Type B pancreatic cell (in vitro differentiated cells): ENCODE measurements at places on chromosomes 13 and 19.

DNA sequence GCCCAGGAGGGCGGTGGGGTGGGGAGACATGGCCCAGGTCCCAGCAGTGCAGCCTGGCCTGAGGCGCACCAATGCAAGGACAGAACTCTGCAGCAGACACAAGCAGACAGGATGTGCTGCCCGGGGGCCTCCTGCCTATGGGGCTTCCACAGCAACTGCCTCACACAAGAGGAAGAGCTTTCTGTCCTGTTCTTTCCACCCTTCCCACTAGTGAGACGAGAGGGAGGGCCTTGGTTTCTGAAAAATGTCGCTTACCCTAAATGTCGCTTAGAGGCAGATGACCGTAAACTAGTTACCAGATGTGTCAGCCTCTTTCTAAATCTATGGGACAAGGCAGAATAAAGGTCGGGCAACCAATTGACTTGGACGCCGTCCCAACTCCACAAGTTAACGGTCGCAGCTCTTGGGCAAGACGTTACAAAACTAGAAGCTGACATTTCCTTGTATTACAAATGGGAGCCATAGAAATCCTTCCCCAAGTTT, at the start of gene LAIR1:
Gene LAIR1, minus strand, starts transcription at position 157 of the 483 bp plus-strand sequence. Its CDS starts 127 bp downstream, at position 30.
- no peak within 1 kb of the TSS for H3K27ac ChIP-seq
- H3K4me3 ChIP-seq = no peak within 1 kb of the TSS
- no peaks in the 10 kb centered on the region for H3K4me1 ChIP-seq
- H3K27me3 ChIP-seq = peaks cover 9% of the 10 kb centered on the region

GRCh38 chr19:5789886-5790558, 941 bp downstream of the DUS3L start:
- H3K4me3 ChIP-seq = peak overlapping the region; percentile 100
- no peak for DNase-seq
- H3K4me1 ChIP-seq = peaks cover 10% of the 10 kb centered on the region
- peak overlapping the region; percentile 100 for H3K27ac ChIP-seq

DNA sequence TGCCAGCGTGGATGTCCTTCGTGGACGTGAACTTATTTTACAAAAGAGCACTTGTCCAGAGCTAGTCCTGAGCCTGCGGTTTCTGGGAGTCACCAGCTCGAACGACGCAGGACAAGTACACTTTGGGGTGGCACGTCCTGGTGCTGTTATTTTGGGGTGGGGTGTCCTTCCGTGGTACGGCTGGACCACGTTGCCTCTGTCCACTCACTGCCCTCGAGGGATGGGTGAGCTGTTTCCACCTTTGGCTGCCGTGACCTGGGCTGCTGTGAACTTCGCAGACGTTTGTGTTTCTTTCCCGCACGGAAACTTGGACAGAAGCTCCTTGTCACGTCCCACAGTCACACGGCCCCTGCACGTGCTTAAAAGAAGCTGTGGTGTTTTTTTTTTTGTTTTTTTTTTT, 11.0 kb downstream of the GZMM start:
- H3K4me3 ChIP-seq = no peak overlapping the region
- no peak overlapping the region for H3K27ac ChIP-seq
- H3K4me1 ChIP-seq = no peaks in the 10 kb centered on the region
- H3K36me3 ChIP-seq = no peaks in the 10 kb centered on the region
- DNase-seq = no peak

DNA sequence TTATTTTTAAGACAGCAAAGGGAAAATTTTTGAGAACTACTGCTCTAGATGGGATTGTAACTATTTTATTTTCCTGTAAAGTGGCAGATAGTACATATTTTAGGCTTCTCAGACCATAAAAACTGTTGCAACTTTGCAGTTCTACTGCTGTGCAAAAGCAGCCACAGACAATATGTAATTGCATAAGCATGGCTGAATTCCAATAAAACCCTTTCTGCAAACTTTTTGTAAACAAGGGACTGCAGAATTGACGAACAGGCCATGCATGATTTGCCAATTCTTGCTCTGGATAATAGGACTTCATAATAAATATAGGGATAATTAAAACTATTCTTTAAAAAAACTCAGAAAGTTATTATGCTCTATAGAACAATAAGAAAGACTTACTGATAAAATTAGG, 149.1 kb downstream of the SLITRK5 start:
- H3K27me3 ChIP-seq = no peaks in the 10 kb centered on the region
- H3K36me3 ChIP-seq = no peaks in the 10 kb centered on the region
- H3K4me3 ChIP-seq = no peak overlapping the region
- DNase-seq = no peak

DNA sequence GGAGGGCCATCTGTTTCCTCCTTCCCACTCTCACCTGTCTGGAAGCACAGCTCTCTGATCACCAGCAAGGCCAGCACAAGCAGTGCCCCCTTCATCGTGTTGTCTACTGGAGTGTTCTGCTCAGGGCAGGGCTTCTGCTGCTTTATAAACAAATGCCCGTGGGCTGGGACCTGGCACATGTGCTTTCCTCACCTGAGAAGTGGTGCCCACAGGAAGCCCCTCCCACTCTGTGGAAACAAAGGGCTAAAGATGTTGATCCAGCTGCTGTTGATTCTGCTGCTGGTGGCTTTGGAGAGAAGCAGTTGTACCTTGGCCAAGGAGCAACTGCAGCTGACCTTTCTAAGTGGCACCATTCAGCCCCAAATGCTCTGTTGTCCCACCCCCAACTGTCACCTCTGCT, 26.4 kb upstream of the ZNF181 start:
- H3K4me3 ChIP-seq = no peak overlapping the region
- H3K27ac ChIP-seq = no peak overlapping the region
- H3K4me1 ChIP-seq = no peaks in the 10 kb centered on the region
- no peaks in the 10 kb centered on the region for H3K36me3 ChIP-seq
- no peak for DNase-seq
- H3K27me3 ChIP-seq = peaks cover 16% of the 10 kb centered on the region

DNA sequence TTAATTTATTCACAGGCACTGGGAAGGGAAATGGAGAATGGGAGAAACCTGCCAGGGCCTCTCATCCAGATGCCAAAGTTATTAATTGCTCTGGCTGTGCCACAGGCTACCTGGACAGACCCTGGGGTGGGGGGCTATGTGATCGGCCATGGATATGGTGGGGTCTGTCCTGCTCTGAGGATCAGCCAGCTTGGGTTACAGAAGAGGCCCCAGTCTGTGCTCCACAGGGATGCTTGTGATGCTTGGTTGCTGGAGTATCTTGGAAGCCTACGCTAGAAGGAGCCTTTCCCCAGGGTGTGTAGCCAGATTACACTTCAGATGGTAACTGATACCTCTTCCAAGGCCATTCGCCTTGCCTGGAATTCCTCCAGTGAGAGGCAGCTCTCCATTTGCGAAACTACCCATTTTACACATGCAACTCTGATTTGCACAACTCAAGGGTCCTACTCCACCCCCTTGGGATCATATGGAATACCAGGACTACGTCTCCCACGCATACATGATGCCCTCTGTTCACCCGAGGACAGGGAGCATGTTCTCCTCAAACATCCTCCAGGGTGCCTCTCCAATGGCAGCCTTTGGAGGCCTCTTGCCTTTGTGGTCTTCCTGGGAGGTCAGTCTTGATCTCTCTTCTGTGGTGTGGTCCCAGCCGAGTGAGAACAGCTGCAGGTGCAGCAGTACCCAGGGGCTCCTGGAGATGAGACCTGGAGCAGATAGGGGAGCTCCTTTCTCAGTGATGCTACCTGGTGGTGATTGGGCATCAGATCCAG, 186.6 kb upstream of the TSHZ3 start:
- H3K4me1 ChIP-seq = peaks cover 16% of the 10 kb centered on the region
- peaks cover 25% of the 10 kb centered on the region for H3K27me3 ChIP-seq
- H3K4me3 ChIP-seq = no peak overlapping the region
- DNase-seq = peak; percentile 44
- H3K27ac ChIP-seq = no peak overlapping the region

- H3K4me1 ChIP-seq = peaks cover 15% of the 10 kb centered on the region
- H3K36me3 ChIP-seq = no peaks in the 10 kb centered on the region
- DNase-seq = no peak
- no peaks in the 10 kb centered on the region for H3K27me3 ChIP-seq
- H3K27ac ChIP-seq = no peak overlapping the region
These were observed 830.9 kb upstream of the PCDH20 start for GRCh38 chr13:62246581-62246980.

GRCh38 chr19:37963190-37963936, 56.4 kb downstream of the SIPA1L3 start:
- peaks cover 3% of the 10 kb centered on the region for H3K36me3 ChIP-seq
- DNase-seq = no peak
- no peaks in the 10 kb centered on the region for H3K27me3 ChIP-seq
- peaks cover 11% of the 10 kb centered on the region for H3K4me1 ChIP-seq
- no peak overlapping the region for H3K27ac ChIP-seq
